ENCODE measurements at places on chromosomes 12 and 14. TPM values are rescaled to one million over a fixed set of nuclear protein-coding genes. Genes with fewer than 3 reads are reported as not detected.

The CCDC85C gene
- not detected for polyA plus RNA-seq

The CELA1 gene
- polyA plus RNA-seq = not detected

DNA sequence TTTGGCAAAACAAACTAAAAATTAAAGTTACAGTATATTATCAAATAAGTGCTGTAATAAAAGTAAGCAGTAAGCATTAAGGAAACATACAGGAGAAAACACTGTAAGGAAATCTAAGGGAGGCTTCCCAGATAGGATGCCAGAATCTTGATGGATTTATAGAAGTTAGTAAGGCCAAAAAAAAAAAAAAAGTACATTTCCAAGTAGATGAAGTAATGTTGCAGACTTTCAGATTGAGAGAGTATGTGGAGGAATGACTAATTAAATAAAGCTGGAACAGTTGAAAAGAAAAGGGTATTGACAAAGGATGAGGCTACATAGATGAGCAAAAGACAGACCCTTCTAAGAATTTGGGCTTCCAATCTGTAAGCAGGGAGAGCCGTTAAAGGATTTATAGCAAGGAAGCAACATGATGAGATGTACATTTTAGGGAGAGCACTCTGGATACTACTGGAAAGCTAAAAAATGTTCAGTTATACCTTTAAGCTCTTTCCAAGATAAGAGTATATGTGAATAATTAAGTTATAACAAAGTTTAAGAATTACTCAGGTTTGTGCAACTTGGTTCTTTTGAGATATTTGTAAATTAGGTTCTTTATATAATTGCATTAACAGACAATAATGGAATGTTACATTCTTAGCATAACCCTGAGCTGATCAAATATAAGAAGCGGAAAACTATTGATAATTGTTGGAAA lies 87.5 kb upstream of the MON2 start:
- DNase-seq = peak; percentile 41

DNA sequence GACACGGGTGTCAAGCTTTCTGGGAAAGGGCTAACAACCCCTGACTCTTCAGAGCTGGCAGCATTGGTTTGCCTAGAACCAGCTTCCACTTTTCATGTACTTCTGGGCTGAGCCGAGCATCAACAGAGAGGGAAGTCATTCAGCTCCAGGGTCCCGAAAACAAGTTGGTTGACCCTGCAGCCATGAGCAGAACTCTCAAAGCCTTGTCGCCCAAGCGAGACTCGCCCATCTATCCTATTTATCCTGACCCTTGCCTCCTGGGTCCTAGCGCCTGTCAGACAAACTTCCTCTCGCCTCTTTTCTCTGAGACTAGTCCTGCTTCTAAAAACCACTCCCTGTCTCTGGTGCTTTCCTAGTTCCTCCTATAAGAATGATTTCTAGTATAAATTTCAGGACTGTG lies 47.9 kb downstream of the ASCL4 start:
- DNase-seq = no peak

DNA sequence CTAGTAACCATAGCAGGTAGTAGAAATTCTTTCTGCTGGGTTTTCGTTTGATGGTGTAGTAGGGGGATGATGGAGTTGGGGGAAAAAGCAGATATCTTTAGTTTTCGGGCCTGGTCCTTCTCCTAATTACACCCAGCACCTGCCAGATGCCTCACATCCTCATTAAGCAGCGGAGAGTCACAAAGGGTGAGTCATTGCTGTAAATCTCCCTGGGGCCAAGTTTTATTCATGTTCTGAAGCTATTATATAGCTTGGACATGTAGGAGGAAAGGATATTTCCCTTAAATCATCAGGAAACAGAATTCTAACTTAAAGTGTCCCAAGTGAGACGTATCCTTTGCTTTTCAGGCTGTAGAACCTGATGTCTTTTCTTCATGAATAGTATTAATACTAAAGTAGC lies 4.9 kb upstream of the NECAP1 start:
- DNase-seq = no peak
